ENCODE measurements at places on chromosomes 11 and 22.

- DNase-seq, result no peak
Observed at GRCh38 chr11:27864091-27864491, 163.8 kb upstream of the BDNF start.

DNA sequence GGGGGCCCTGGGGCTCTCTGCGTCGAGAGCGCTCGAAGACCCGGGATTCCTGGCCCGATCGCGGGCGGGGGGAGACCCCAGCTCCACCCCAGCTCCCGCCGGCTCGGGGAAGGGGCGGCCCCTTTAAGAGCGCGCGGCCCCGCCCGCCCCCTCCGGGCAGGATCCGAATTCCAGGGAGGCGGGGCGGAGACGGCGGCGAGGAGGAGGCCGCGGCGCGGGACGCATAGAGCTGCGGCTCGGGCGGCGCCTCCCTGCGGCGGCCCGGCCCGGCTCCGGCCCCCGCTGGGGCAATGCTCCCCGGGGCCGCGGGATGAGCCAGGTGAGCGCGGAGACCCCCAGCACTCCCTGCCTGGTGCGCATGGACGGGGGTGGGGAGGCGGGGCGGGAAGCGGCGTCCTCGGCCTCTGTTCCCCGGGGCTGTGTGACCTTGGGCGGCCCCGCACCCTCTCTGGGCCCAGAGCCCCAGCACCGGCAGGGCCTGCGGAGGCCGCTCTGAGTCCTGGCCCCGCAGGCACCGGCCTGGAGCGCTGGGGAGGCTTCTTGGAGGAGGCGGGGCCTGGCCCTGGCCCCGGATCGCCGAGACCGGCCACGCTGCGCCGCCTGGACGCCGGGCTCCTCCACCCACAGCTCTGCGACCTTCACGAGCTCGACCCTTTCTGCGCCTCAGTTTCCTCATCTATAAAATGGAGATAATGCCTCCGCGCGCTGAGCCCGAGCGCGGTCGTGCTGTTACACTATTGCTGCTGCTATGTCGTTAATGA lies 565 bp downstream of the GAS2L1 start:
- peak; percentile 39 for DNase-seq

- no peak for DNase-seq
Observed at GRCh38 chr22:20130731-20131596, 640 bp upstream of the ZDHHC8 start.

- DNase-seq, result no peak
Observed at GRCh38 chr11:6648501-6648900, 7.1 kb downstream of the DCHS1 start.

DNA sequence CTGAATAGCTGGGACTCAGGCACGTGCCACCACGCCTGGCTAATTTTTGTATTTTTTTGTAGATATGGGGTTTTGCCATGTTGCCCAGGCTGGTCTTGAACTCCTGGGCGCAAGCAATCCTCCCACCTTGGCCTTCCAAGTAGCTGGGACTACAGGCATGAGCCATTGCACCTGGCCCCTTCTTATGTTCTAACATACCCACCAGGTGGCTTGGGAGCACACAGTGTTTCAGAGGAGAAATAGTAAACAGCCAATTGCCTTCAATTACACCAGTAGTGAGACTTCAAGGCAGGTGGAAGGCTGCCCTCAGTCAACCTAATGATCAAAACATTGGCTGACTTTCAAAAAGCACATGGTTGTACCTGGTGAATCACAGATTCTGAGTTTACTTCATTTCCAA lies 167.2 kb downstream of the SWAP70 start:
- DNase-seq, result no peak

- no peak for DNase-seq
Observed at GRCh38 chr11:27930946-27931345, 177.0 kb downstream of the KIF18A start.

- peak; percentile 34 for DNase-seq
Observed at GRCh38 chr11:125517116-125517770, 21.2 kb upstream of the FEZ1 start.

DNA sequence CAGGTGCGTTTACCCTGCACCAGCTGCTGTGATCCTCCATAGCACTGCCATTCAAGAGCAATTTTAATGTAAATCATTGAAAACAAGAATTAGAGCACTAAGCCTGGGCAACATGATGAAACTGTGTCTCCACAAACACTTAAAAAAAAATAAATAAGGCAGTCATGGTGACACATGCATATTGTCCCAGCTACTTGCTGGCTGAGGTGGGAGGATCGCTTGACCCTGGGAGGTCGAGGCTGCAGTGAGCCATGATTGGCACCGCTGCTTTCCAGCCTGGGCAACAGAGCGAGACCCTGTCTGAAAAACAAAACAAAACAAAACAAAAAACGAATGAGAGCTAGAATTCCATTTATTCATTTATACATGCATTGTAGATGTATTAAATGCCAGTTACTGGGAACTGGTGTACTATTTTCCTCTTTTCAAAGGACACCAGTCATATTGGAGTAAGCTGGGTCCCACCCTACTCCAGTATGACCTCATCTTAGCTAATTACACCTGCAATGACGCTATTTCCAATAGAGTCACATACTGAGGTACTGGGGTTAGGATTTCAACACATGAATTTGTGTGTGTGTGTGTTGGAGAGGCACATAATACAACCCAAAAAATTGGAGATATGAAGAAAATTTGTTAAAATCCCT lies 101.9 kb downstream of the MICAL2 start:
- no peak for DNase-seq

GRCh38 chr11:106958517-106959248 lies 59.6 kb downstream of the GUCY1A2 start:
- no peak for DNase-seq

DNA sequence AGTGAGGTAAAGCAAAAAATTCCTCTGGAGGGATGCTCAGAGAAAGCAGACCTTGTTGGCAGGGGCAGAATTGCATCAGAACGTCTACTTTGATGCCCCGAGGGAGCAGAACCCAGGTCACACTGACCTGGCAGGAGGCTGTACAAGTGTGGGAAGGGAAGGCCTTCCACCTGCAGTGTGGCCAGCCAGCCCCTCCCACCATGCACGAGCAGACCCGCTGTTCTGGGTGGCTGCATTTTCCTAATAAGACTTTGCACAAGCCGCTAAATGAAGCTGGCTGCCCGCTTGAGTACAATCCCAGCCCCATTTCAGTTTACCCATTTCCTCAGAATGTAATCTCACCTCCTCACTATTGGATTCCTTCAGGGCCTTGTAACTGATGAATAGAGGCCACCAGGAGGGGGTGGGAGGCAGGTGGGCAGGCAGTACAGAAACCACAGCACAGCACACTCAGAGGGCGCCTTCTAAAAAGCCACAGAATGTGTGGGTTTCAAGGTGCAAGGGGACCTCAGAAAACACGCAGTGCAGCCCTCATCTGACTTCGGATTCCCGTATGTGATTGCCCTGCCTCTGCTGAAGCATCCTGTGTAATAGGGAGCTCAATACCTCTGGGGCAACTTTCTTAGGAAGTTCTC lies 316.6 kb downstream of the OPCML start:
- DNase-seq, result no peak

- DNase-seq, result no peak
Observed at GRCh38 chr11:68992743-68993255, 12.0 kb upstream of the MRGPRD start.

DNA sequence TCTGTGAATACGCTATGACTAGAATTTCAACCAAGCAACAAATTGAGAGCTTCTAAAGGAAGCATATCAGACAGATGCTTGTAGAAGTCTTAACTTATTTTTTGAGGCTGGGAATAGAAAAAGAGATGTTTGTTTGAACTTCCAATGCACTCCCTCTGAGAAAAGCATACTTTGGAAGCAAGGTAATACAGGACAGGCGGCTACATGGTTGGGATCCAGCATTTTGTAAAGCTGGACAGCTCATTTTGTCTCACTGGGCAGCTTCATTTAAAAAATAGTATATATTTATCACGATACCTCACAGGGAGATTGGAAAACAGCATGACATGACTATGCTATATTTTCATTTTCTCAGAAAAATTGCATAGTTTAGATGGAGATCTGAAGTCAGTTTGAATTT lies 821.3 kb upstream of the API5 start:
- no peak for DNase-seq

GRCh38 chr11:68340784-68341556 lies 28.6 kb downstream of the LRP5 start:
- no peak for DNase-seq

DNA sequence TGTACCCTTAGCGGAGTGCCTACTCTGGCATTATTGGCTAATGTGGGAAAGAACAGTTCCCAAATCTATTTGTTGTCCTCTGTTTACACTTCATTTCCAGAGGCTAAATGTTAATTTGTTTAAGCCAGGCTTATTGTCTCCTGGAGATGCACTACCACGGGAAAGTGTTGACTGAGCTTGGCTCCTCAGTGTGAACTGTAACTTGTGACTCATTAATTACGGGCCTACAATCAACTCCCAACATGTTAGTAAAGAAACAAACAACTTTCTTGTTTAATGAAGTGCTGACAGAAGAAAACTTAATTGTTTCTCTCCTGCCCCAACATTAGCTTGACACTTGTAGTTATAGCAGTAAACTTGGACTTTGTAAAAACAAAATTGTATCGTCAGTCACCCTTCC lies 130.4 kb downstream of the ATXN10 start:
- no peak for DNase-seq

DNA sequence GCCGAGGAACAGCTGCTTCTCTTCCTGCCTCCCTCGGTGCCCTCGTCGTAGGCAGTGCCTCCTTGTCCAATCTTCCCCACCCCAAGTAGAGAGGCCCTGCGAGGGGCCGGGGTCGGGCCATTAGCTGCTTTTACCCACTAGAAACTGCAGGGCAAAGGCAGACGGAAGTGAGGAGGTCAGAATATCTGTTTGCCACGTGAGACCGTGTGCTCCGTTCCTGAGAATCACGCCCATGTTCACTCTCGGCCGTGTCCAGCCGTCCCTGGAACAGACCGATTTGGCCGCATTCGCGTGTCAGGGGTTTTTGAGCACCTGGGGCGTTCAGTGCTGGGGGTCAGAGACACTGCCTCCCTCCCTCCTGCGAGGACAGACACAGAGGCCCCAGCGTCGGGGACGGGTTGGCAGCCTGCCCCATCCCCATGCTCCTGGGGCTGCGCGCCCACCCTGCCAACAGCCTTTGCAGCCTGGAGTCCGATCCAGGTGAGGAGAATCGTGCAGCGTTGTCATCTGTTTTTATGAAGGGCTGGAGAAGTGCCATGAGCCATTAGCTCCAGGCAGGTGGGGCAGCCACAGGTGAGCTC lies 982.2 kb downstream of the BRD1 start:
- no peak for DNase-seq

DNA sequence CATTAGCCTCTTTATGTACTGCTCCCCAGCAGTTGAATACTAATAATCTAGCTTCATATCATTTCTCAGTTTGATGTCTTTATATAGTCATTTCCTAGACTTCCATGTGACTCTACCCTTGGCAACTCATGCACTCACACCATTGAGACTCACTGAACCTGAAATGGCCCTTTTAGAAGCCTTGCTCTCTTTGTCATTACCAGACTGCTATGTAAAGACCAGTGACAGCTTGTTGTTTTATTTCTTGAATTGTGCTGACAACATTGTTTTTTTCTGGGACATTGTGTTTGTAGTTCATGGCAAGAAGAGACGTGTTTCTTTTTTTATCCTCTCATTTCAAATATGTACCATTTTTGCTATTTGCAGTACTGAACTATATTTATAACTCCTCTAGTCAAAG lies 256.5 kb downstream of the CNTN5 start:
- DNase-seq, result no peak

- DNase-seq, result no peak
Observed at GRCh38 chr11:63502252-63502820, 3.5 kb upstream of the LGALS12 start.

GRCh38 chr11:119206511-119207414 lies 624 bp downstream of the CBL start:
- DNase-seq, result no peak

- DNase-seq, result no peak
Observed at GRCh38 chr11:37504060-37504611, 906.1 kb upstream of the RAG2 start.

GRCh38 chr11:102733232-102733875 lies 8.6 kb upstream of the MMP8 start:
- no peak for DNase-seq

DNA sequence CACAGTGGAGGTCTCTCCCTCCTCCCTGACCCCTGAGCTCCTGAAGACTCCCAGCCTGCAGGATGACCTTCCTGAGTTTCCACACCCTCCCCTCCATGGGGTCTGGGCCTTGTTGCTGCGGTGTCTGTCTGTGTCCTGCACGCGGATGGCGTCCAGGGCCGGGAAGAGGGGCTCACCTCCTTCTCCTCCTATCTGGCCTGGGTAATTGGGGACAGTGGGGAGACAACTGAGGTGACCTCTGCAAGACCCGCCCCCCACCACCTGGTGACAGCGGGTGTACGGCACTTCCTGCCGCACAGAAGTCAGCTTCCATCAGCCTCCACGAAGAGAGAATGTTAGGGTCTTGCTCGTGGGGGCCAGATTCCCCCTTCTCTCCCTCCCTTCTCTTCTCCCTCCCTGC lies 31.7 kb downstream of the LINC01488 start:
- no peak for DNase-seq

DNA sequence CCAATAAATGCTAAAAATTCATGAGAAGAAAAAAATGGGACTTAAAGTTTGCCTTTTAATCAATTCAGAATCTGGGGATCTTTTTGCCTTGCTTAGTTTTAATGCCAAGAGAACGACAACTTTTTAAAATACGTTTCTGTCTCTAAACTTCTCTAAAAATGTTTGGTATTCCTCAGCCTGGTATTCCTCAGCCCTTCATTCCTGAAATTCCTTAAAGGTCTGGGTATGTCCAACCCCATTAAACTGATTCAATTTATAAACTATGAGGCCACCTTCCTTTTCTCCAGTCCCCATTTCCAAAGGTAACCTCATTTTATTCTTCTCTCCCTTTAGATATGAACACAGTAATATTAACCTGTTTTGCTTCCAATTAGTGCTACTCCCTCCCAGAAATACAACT lies 16.6 kb downstream of the POLA2 start:
- DNase-seq, result no peak

GRCh38 chr11:130779943-130780342 lies 136.3 kb downstream of the SNX19 start:
- DNase-seq, result no peak

DNA sequence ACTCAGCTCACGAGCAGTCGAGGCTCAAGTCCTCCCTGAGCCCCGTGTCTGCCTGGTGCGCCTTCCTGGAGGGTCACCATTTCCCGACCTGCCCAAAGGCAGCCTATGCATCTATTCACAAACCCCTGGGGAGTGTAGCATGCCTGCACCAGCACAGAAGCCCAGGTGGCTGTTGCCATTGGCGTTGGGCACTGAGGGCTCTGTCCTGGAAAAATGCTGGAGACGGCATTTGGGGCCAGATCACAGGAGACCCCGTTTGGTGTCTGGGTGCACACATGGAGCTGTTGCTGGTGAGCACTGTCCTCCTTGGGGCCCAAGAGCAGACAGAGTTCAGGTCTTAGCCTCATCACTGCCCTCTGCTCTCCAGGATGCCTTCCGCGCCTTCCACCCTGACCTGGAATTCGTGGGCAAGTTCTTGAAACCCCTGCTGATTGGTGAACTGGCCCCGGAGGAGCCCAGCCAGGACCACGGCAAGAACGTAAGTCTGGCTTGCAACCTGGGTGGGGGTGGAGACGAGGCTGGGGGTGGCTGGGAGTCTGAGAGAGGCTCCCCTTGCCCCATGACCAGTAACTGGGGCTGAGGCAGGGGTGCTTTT lies 9.4 kb downstream of the FADS2 start:
- no peak for DNase-seq

GRCh38 chr11:111697933-111698371 lies 68.2 kb downstream of the PPP2R1B start:
- no peak for DNase-seq

GRCh38 chr22:35971456-35972119 lies 57.0 kb downstream of the RBFOX2 start:
- DNase-seq, result no peak

GRCh38 chr11:123188508-123189165 lies 6.4 kb downstream of the CLMP start:
- no peak for DNase-seq

- no peak for DNase-seq
Observed at GRCh38 chr22:19357270-19358105, 66.0 kb upstream of the CLTCL1 start.
